GM12864 (cell line): ENCODE measurements at places on chromosomes 5 and 9.

DNA sequence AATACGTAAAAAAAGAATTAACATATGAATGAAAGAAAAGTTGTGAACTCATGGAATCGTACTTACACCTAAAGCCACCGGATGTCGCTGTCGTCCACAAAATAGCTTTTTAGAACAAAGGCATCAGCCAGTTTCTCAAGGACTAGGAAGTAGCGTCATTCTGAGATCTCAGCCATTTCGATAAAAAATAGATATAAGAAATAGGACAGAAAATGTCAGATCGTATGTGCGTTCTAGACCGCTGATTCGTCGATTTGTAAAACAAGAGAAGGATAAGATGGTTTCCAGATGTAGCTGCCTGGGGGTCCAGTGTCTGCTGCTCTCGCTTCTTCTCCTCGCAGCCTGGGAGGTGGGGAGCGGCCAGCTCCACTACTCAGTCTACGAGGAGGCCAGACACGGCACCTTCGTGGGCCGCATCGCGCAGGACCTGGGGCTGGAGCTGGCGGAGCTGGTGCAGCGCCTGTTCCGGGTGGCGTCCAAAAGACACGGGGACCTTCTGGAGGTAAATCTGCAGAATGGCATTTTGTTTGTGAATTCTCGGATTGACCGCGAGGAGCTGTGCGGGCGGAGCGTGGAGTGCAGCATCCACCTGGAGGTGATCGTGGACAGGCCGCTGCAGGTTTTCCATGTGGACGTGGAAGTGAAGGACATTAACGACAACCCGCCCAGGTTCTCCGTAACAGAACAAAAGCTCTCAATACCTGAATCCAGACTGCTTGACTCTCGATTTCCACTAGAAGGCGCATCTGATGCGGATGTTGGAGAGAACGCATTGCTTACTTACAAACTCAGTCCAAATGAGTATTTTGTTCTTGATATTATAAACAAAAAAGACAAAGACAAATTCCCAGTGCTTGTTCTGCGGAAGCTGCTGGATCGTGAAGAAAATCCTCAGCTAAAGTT is at the start of gene PCDHA10:
TSS of gene PCDHA10 (plus strand) at position 126 of the 903 bp plus-strand sequence. CDS start at position 278, 152 bp downstream.
- DNase-seq, result no peak

DNA sequence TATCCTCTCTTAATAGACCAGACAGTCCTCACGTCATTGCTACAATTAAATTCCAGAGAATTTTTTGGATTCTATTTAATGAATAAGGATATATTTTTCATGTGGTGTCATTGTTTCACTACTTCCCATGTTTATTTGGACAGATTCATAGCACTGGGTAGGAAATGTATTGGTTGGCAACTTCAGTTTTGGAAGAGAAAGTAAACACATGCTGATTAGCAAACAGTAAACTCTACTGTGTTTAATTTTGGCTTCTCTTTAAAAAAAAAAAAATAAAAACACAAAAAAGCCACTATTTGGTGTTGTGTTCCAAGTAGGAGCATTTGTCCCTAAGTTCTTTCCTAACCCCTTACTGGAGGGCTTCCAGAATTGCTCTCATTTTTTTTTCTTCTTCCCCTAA is 77.3 kb downstream of the NFIB start:
- no peak for DNase-seq

DNA sequence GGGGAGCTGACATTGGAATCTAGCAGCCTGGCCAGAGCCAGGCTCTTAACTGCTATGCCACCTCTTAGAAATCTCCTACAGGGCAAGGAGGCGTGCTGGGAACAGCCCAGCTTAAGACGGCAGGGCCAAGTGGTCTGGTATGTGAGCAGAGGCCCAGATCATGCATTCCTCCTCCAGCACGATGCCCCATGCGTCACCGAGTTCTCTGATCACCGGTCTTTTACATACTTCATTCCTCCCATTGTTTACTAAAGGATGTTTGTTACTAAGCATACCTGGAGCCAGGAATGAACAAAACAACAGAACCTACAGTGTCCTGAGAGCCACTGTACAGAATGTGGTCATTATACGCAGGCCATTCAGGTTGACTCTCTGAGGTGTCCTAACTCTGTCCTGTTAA is 73.8 kb downstream of the TRIO start:
- DNase-seq, result no peak

GRCh38 chr5:173196133-173196952 is 38.7 kb downstream of the NKX2-5 start:
- no peak for DNase-seq

DNA sequence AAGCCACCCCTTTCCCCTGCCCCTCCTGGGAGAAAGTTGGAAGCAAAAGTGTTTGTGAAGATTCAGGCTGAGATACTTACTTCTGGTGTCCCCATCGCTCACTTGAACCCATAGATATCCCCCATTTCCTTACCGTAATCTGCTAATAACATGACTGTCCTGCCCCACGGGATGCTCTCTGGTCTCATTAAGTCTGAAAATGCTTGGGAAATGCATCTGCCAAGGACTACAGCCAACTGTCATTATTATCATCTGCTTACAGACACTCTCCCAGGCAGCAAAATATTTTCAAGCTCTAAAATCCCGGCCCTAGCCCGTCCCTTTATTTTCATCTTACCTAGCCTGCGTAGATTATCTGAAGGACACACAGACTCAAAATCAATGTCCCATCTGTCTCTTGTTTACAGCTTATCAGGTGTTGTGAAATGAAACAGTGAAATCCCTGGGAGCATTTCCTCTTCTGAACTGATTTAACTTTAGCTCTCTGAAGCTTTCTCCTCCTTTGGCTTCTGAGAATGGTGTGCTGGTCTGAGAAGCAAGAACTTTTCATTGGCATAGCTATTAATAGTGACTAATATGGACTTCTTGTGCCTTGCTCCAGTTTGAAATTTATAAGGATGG is 126.9 kb upstream of the OSMR start:
- no peak for DNase-seq

- DNase-seq, result no peak
Observed at GRCh38 chr5:102922799-102923477, 167.8 kb downstream of the PAM start.

GRCh38 chr5:116038817-116039216 is 6.5 kb downstream of the ARL14EPL start:
- DNase-seq, result peak; percentile 34

- no peak for DNase-seq
Observed at GRCh38 chr5:142298789-142299188, 26.0 kb downstream of the SPRY4 start.

- DNase-seq, result no peak
Observed at GRCh38 chr9:18255747-18256146, 218.2 kb upstream of the ADAMTSL1 start.
